Immature natural killer cell (primary cell): ENCODE measurements at places on chromosomes 16 and 17. TPM values are rescaled to one million over a fixed set of nuclear protein-coding genes. Genes with fewer than 3 reads are reported as not detected.

The SAMD14 gene
- polyA plus RNA-seq = not detected

The MTHFSD gene
- 15.5 TPM for polyA plus RNA-seq

The C16orf86 gene
- 2.7 TPM for polyA plus RNA-seq

- H3K27ac ChIP-seq = no peak overlapping the region
- H3K27me3 ChIP-seq = peaks cover 19% of the 10 kb centered on the region
- DNase-seq = no peak
- no peaks in the 10 kb centered on the region for H3K36me3 ChIP-seq
- no peaks in the 10 kb centered on the region for H3K4me1 ChIP-seq
Measured at GRCh38 chr17:50533185-50533584, 650 bp downstream of the EPN3 start.

The ATP6V0A1 gene
- polyA plus RNA-seq = 4.2 TPM

DNA sequence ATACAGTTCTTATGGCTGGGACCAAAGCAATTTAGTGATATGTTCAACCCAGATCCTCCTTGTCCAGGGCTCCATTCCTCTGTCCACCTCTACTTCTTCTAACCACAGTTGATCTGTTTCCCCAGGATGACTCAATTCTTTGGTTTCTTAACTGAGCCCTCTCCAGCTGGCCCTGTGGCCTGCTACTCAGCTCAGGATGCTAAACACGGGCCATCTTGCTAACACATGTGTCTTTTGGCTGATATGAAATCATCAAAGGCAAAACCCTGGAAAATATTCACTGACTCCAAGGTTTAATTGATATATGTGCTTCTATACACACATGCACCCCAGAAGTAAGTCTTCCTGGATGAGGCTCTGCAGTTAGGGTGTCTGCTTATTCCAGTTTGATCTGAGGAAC is 43.8 kb downstream of the SHISA6 start:
- no peak for DNase-seq
- no peaks in the 10 kb centered on the region for H3K36me3 ChIP-seq
- no peak overlapping the region for H3K4me3 ChIP-seq
- H3K27me3 ChIP-seq = peaks cover under 1% of the 10 kb centered on the region
- no peaks in the 10 kb centered on the region for H3K4me1 ChIP-seq
- no peak overlapping the region for H3K27ac ChIP-seq

- H3K36me3 ChIP-seq = no peaks in the 10 kb centered on the region
- H3K27me3 ChIP-seq = peaks cover 3% of the 10 kb centered on the region
- no peaks in the 10 kb centered on the region for H3K4me1 ChIP-seq
- H3K27ac ChIP-seq = no peak overlapping the region
- no peak for DNase-seq
- no peak overlapping the region for H3K4me3 ChIP-seq
Measured at GRCh38 chr16:83520596-83520995, 287.2 kb upstream of the HSBP1 start.

- no peaks in the 10 kb centered on the region for H3K27me3 ChIP-seq
- no peaks in the 10 kb centered on the region for H3K36me3 ChIP-seq
- peaks cover 17% of the 10 kb centered on the region for H3K4me1 ChIP-seq
- DNase-seq = peak; percentile 45
Measured at GRCh38 chr16:85448557-85449190, 164.4 kb upstream of the GSE1 start.

GRCh38 chr17:596763-597644 is 117.6 kb downstream of the VPS53 start:
- H3K27ac ChIP-seq = no peak overlapping the region
- peaks cover 27% of the 10 kb centered on the region for H3K36me3 ChIP-seq
- no peak overlapping the region for H3K4me3 ChIP-seq
- H3K27me3 ChIP-seq = no peaks in the 10 kb centered on the region
- no peak for DNase-seq

The PLK1 gene
- polyA plus RNA-seq = not detected

The SHCBP1 gene
- polyA plus RNA-seq = 0.40 TPM

The CDH1 gene
- 0.91 TPM for polyA plus RNA-seq

The ADAD2 gene
- polyA plus RNA-seq = not detected

- H3K4me3 ChIP-seq = no peak overlapping the region
- peaks cover 14% of the 10 kb centered on the region for H3K27me3 ChIP-seq
- H3K27ac ChIP-seq = no peak overlapping the region
- no peaks in the 10 kb centered on the region for H3K4me1 ChIP-seq
Measured at GRCh38 chr16:86925067-86925791, 346.9 kb downstream of the FOXL1 start.

- H3K4me1 ChIP-seq = no peaks in the 10 kb centered on the region
- H3K4me3 ChIP-seq = no peak overlapping the region
- H3K27ac ChIP-seq = no peak overlapping the region
- H3K27me3 ChIP-seq = peaks cover 14% of the 10 kb centered on the region
- H3K36me3 ChIP-seq = no peaks in the 10 kb centered on the region
Measured at GRCh38 chr16:17836868-17837602, 366.3 kb upstream of the XYLT1 start.

DNA sequence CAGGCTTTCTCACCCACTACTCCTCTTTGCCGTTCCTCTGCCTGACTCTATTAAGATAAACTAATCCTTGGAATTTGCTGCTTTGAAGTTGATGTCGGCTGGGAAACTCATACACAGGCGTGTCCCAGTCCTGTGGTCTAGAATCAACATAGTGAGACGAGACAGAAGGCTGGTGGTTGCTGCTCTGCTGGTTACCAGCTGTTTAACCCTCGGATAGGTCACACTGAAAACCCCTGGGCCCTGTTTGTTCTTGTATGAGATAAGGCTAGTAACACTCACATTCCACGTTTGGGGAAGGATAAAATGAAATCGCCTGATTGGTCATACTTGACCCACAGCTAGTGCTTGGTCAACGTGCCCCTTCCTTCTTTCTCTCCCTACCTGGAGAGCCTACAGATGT is 517.0 kb downstream of the CDH13 start:
- H3K4me3 ChIP-seq = no peak overlapping the region
- H3K27ac ChIP-seq = no peak overlapping the region
- H3K36me3 ChIP-seq = peaks cover 7% of the 10 kb centered on the region
- no peaks in the 10 kb centered on the region for H3K4me1 ChIP-seq
- DNase-seq = no peak

The CD300C gene
- polyA plus RNA-seq = 37.4 TPM

- no peak overlapping the region for H3K4me3 ChIP-seq
- H3K27me3 ChIP-seq = peaks cover 2% of the 10 kb centered on the region
- H3K4me1 ChIP-seq = peaks cover 1% of the 10 kb centered on the region
- no peak overlapping the region for H3K27ac ChIP-seq
- DNase-seq = peak; percentile 72
Measured at GRCh38 chr17:3827124-3827773, 18.8 kb downstream of the NCBP3 start.

DNA sequence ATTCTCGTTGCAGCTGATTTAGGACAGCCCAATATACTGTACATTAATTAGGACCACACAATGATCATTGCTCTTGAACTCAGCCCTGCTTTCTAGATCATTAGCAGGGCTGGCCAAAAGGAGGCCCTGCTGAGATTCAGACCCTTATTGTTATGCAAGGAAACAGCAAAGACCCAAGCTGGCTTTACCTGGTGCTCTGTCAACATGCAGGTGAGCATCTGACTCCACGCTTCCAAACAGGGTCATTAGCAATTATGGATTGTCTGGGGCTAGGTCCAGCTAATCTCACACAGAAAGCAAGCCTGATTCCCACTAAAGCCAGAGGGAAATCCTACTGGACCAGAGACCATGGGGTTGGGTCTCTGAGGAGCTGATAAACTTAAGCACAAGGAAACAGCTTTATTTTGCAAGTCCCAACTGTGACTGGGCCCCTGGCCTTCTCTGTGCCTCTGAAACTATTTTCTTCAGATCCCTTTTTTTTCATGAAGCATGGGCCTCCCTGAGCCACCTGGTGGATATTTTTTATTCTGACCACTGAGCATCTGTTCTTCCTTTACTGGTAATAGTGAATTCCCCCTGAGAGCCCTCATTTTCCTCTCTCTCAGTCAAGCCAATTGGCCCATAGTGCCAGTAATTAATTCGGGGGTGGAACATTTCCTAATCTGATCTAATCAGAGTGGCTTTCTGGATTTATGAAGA is 236.1 kb downstream of the GRIN2A start:
- no peaks in the 10 kb centered on the region for H3K36me3 ChIP-seq
- H3K27ac ChIP-seq = no peak overlapping the region
- H3K4me1 ChIP-seq = no peaks in the 10 kb centered on the region
- DNase-seq = no peak

The TNP2 gene
- polyA plus RNA-seq = not detected

The TEX14 gene
- not detected for polyA plus RNA-seq

GRCh38 chr16:87407511-87408112 is 15.5 kb downstream of the MAP1LC3B start:
- peaks cover 6% of the 10 kb centered on the region for H3K27me3 ChIP-seq
- peak overlapping the region; percentile 36 for H3K27ac ChIP-seq
- no peak for DNase-seq
- H3K4me1 ChIP-seq = no peaks in the 10 kb centered on the region

The TMEM94 gene
- polyA plus RNA-seq = 3.2 TPM

DNA sequence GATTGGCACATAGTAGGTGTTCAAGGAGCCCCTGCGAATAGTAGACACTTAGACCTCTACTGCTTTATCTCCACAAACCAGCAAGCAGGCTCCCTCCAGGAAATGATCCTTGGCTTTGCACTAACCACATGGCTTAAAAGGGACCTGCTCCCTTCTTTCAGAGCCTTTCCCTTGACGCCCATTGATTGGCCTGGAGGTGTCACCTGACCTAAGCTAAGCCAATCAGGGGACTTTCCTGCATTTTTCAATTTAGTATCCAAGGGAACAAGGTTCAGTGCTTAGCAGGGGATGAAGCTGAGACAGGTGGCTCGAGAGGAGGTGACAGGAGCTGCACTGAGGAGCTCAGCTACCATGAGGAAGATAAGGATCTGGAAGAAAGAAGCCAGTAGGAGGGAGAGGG is 52.8 kb downstream of the CLEC19A start:
- H3K4me1 ChIP-seq = no peaks in the 10 kb centered on the region
- H3K36me3 ChIP-seq = no peaks in the 10 kb centered on the region
- no peak overlapping the region for H3K27ac ChIP-seq
- peaks cover 12% of the 10 kb centered on the region for H3K27me3 ChIP-seq
- H3K4me3 ChIP-seq = no peak overlapping the region

DNA sequence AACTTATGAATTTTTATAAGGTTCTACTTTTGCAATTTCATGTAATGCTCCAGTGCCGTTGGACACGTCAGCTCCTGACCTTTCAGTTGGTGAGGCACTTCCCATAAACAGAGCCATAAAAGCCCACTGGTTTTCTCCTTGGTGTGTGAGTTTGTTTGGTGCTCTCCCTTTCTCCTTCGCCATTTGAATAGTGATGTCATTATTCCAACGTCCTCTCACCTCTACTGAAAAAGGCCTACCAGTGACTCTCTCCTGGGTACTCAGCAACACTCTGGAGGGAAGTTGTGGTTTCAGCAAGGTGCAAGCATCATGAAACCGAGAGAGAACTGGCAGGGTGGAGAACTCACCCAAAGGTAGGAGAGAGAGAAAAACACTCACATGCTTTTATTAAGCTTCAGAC is 29.6 kb upstream of the HNF1B start:
- H3K4me3 ChIP-seq = peak overlapping the region; percentile 22
- peak; percentile 23 for DNase-seq
- H3K27me3 ChIP-seq = no peaks in the 10 kb centered on the region
- peaks cover 22% of the 10 kb centered on the region for H3K4me1 ChIP-seq
- H3K27ac ChIP-seq = no peak overlapping the region

The CEP112 gene
- 0.25 TPM for polyA plus RNA-seq

DNA sequence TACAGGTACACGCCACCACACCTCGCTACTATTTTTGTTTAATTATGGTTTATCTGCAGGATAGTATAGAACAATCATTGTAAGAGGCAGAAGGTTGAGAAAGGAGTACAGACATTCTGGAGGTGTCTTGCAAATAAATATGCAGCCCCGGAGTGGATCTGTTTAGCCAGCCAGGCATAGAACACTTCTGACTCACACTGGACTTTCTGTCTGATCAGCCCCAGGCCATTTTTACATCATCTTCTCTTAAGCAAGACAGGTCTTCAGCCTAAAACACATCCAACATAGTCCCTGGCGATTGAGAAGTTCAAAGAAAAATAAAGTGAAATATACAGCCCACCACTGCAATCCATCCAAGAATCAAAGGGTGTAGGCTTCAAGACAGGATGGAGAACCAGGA is 81.4 kb downstream of the XYLT1 start:
- no peak for DNase-seq
- peaks cover 2% of the 10 kb centered on the region for H3K27me3 ChIP-seq
- no peak overlapping the region for H3K4me3 ChIP-seq
- H3K36me3 ChIP-seq = peaks cover 5% of the 10 kb centered on the region
- peaks cover 79% of the 10 kb centered on the region for H3K4me1 ChIP-seq

- H3K27ac ChIP-seq = no peak overlapping the region
- peaks cover 40% of the 10 kb centered on the region for H3K4me1 ChIP-seq
- H3K36me3 ChIP-seq = peaks cover 22% of the 10 kb centered on the region
Measured at GRCh38 chr17:57444682-57445450, 188.5 kb downstream of the MSI2 start.

DNA sequence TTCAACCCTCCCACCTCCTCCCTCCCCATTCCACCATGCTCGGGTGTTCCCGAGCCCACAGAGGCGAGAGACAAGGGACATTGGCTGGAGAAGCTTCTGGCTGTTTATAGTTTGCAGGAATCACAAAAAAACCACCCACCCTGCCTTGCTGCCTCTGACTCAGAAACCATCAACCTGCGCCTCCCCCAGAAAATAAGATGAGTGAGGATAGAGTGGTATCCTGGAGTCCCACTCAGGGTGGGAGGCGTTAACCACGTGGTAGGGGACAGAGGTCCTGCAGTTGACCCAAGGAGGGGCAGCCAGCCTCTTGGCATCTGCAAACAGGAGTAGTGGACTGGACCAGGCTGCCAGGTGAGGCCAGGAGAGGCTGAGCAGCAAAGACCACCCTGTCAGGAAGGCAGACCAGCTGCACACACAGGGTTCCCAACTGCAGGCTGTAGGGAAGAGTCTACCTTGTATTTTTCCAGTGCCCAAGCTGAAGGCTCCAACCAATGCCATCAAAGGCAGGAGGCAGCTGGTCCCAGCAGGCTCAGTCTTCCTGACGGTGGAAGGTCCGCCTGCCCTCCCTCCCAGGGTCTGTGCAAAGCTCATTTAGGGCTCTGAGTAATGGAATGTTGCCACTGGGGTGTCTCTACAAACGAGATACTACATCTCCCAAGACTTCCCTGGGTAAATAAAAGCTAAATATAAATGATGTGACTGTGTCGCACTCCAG is 201.5 kb upstream of the TNRC6C start:
- H3K36me3 ChIP-seq = no peaks in the 10 kb centered on the region
- no peaks in the 10 kb centered on the region for H3K4me1 ChIP-seq
- H3K4me3 ChIP-seq = no peak overlapping the region
- no peak overlapping the region for H3K27ac ChIP-seq
- H3K27me3 ChIP-seq = peaks cover 4% of the 10 kb centered on the region

GRCh38 chr17:39737760-39738567 is at the start of gene GRB7:
GRB7 (plus strand) TSS chr17:39737938; CDS start chr17:39742302, 4,364 bp downstream.
- DNase-seq = no peak
- H3K27me3 ChIP-seq = peaks cover 11% of the 10 kb centered on the region
- H3K4me1 ChIP-seq = peaks cover 8% of the 10 kb centered on the region

DNA sequence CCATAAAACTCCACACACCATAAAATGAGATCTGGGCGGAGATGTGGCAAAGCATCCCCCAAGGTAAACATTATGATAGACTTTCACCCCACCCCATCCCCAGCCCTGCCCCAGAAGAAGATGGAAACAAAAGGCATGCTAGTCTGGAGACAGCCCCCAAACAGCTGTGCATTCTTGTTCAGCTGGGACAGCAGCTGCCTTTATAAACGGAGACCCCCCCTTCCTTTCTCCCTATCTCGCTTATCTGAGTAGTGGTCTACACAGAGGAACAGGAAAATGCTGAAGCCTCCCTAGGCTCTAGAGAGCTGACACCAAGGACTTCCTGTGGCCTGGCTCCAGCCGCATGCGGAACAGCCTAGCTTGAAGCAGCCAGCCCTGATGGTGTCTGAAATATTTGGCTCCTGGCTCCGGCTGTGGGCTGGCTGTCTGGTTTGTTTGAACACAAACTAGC is 190.3 kb upstream of the ANKFN1 start:
- no peaks in the 10 kb centered on the region for H3K36me3 ChIP-seq
- no peak overlapping the region for H3K27ac ChIP-seq
- H3K27me3 ChIP-seq = peaks cover 2% of the 10 kb centered on the region
- H3K4me1 ChIP-seq = no peaks in the 10 kb centered on the region
